ENCODE measurements at places on chromosomes 1 and 21.
A peak's percentile ranks its signal among the peaks of the same experiment; 100 is the strongest.

DNA sequence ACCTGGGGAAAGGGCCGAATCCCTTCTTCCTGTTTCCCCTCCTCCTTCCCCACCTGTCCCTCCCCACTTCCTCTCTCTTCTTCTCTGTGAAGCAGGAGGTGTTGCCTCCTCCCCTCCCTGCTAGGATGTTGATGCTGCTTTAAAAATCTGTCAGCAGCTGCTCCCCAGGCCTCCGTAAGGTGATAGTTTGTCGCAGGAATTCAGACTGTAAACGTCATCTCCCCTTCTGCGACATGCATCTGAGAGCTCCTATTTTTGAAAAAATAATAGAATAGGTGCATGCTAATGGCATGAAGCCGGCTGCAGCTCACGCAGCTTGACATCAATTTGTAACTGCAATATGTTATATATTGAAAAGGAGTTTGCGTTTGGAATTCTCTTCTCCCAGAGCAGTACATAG, 70.1 kb downstream of the KAZN start:
- peak; percentile 73 for DNase-seq

DNA sequence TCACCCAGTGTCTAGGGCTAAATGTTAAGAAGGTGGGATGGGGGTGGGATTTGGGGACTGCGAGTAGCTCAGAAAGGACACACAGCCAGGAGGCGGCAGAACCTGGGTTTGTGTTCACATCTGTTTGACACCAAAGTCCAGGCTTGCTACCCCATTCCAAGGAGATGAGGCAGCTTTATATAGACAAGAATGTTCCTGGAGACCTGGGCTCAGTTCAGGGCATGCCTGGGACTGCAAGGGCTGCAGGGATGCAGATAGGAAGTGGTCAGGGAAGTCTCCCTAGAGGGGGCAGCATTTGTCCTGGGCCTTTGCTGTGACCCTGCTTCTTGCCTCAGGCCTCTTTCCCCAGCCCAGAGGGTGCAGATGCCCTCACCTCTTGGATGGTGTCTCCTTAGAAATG, 16.3 kb downstream of the PADI3 start:
- no peak for DNase-seq

DNA sequence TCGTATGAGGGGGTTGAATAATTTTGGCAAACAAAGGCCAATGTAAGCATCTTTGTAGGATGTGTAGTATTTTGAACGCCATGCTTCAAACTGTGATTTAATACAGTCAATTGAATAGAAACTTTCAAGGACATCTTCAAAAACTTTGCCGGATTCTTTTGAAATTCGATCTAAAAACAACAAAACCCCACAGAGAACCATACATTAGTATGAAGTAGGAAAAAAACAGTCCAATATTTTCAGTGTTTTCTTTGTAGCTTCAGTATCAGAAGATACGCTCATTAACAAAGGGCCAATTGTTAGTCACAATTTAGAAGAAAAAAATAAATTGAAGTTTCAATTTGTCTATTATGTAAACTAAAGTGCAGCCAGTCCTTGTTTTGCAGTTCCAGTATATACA, 20.7 kb upstream of the SYNJ1 start:
- DNase-seq, result no peak

DNA sequence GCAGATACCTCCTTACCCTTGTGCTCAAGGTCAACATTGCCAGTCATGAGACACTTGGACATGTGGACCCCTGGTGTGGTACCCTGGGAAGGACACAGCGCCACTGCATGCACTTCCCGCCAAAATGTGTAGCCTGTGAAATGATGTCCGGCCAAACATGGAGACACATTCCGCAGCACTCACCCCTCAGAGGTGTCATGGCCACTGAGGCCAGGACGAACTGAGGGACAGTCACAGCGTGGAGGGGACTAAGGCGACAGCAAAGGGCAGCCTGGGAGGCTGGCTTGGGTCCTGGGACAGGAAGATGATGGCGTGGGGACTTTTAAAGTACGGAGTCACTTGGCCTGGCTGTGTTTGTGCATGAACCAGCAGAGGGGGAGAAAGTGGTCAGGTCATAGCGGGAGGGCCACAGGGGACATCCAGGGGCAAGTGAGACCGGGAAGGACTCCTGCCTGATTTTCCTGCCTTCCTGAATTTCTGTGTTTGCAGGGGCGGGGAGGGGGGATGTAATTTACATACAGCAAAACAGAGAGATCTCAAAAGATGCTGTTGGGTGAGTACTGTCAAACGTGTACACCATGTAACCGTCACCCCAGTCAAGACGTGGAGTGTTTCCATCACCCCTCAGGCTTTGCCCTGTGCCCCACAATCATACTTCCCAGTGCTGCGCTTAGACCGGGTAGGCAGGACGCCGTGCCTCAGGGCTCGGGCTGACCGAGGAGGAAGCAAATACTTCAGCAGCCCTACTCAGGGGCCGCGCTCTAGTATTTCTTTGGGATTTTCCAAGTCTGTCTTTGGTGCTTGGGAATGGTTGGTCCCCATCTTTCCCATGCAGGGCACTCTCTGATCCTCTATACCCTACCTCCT, 45.2 kb downstream of the WDR4 start:
- DNase-seq, result no peak

DNA sequence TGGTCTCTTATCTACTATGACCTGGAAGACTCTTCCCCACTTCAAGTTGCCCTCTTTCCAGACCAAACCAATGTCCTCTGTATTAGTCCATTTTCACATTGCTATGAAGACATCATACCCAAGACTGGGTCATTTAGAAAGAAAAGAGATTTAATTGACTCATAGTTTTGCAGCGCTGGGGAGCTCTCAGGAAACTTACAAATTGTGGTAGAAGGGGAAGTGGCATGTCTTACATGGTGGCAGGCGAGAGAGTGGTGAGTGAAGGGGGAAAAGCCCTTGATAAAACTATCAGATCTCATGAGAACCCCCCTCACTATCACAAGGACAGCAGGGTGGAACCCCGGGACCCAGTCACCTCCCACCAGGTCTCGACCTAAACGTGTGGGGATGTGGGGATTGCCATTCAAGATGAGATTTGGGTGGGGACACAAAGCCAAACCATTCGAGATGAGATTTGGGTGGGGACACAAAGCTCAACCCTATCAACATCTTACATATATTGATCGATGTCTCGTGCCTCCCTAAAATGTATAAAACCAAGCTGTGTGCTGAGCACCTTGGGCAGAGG, 14.2 kb upstream of the AGPAT3 start:
- no peak for DNase-seq

- DNase-seq, result no peak
These were observed 14.7 kb upstream of the NPHP4 start for GRCh38 chr1:6006882-6007281.

GRCh38 chr1:162753998-162754585, 36.4 kb upstream of the HSD17B7 start:
- DNase-seq, result no peak

DNA sequence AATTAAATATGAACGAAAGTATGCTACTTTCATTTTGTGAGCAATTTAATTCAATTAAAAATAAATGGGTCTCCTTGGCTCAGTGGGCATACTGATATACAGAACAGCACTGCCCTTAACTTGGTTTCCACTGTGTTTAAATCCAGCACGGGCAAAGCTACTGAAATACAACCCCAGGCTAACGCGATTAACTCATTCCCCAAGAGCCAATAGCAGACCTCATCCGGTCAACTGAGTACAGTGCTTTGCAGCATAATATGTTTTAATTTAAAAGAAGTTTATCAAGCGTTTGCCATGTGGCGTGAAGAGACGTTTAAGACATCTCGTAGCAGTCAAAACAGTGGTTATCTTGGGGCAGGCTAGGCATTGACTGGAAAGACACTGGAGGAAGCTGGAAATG, 118.6 kb downstream of the PROX1 start:
- no peak for DNase-seq

GRCh38 chr1:201400212-201400851, 1.2 kb upstream of the LAD1 start:
- no peak for DNase-seq

- peak; percentile 74 for DNase-seq
These were observed 59.8 kb upstream of the SDC3 start for GRCh38 chr1:30968220-30968971.

DNA sequence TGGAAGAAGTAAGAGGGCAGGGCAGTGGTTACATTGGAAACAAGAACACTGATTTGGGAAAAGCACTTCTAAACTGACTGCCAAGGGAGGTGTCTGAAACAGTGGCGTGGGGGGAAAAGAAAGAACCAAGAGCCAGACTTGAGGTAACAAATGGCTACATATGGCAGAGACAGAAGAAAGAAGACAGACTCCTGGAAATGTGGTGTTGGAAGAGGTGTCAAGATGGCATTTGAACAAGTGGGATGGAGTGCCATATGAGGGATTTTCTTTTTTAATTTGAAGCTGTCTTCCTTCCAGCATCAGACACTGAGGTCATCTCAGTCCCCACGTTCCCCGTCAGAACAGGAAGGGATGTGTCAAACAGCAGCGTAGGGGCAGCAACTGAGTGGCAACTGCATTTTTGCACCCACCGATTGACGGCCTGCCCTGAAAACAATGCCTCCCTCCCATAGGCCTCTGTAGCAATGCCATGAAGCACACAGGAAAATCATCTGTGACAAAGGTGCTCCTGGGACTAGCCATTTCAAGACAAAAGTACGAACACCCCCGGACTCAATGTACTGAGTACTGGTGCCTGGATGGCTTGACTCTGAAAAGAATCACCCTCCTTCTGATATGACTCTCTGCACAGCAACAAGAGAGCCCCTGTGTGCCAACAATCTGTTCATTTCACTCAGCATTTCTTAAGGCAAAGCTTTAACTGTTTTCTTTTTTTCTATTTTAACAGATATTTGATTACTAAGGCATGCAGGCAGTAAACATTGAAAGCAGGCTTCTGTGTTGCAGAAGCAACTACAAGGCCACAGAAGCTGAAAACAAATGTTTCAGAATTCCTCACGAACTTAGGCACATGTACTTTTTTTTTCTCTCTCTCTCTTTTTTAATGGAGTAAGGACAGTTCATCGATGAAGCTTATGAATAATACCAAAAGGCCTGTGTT, 37.0 kb downstream of the LPAR3 start:
- no peak for DNase-seq

DNA sequence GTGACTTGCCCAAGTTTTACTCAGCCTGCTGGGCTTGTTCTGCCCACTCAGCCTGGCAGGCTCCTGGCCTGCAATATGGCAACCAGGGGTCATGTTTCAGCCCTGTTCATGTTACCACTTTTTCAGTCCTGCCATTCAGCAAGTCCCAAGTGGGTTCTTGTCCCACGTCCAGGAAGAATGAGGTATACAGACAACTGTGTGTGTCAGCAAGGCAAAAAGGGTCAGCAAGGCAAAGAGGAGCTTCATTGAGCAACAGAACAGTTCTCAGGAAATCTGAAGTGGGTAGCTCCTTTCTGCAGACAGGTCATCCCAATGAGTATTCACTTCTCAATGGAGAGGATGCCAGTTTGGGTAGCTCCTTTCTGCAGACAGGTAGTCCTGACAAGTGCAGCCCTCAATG, 1233.3 kb upstream of the B3GALT2 start:
- DNase-seq, result no peak

GRCh38 chr1:244844155-244845121, 9.0 kb downstream of the COX20 start:
- no peak for DNase-seq

- DNase-seq, result no peak
These were observed 107.6 kb upstream of the IPO9 start for GRCh38 chr1:201721082-201722049.

GRCh38 chr1:74504933-74505512, 7.4 kb downstream of the LRRC53 start:
- DNase-seq, result no peak

DNA sequence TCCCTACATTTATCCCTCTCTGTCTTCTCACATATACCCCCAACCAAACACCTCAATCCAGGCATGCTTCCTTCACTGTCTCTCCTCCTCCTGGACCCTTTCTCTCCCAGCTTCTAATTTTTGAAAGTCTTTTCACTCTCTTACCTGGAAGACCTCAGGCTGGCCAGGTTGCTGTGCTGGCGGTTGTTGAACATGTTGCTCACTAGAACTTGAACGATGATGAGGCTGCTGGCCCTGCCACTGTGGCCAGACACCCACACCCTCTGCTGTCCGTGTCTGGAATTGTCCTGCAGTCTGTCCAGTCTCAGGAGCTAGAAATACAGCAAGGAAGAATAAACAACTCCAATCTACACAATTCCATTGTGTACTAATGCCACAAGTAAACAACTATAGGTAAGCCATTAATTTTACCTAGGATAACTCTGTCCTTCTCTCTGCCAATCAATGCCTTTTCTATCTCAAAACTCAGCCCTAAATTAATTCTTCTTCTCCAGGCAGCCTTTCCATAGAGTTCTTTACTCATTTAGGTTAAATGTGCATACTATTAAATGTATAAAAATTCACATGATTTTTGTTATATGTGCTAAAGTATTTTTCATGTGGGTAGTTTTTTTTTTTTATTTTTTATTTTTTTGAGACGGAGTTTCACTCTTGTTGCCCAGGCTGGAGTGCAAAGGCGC, 5.1 kb upstream of the CTSK start:
- DNase-seq, result no peak

DNA sequence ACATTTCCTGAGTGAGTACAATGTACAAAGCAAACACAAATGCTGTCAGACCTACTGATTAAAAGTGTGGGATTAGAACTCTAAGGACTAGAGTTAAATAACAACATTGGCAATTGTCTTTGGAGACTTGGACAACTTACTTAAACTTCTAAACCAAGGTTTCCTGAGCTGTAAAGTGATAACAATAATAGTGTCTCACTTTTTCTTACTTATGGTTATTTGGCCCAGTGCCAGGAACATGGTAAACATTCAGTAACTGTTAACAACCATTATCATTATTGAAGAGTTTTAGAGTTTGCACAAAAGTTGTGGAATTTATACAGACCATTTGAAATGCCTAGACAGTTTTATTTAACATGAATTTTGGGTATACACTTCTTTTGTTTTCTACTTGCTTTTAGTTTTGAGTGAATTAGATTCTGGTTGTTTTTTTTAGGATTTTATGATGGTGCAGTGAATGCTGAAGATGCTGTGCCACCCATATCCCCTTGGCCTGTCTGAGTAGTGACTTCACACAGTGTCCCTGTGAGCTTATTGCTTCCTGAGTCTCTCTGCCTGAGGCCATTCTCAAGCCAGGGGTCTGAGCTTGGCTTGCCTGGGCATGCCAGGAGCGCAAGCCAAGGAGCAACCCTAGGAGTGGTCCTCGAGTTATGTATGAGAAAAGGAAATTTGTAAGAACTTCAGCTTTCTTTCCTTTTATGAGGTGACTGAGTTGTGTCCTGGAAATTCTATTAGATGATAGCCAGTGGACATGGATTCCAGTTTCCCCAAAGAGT, 932.8 kb downstream of the TTLL7 start:
- no peak for DNase-seq

- DNase-seq, result no peak
These were observed 37.7 kb downstream of the ODR4 start for GRCh38 chr1:186413319-186413718.

GRCh38 chr1:66175581-66175980, 358.4 kb upstream of the SGIP1 start:
- DNase-seq, result no peak

DNA sequence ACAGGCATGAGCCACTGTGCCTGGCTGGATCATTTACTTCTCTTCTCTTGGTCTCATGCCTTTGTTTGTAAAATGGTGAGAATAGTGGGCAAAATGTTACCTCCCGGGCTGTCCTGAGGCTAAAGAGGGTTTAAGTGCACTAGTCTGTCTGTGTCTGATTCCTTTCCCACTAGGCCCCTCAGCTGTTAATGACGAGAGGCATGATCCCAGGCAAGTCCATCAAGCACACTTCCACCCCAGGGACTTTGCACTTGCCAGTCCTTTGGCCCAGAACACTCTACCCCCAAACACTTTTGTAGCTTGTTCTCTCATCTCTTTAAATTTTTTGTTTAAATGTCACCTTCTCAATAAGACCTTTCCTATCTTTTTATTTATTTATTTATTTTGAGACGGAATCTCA, 13.8 kb upstream of the EPB41 start:
- DNase-seq, result no peak

- peak; percentile 61 for DNase-seq
These were observed 39.8 kb upstream of the NFIA start for GRCh38 chr1:61042466-61043009.

Measured in NCI-H2171 (cell line).